Common myeloid progenitor, CD34-positive (primary cell): ENCODE measurements at places on chromosomes 7 and 10.

DNA sequence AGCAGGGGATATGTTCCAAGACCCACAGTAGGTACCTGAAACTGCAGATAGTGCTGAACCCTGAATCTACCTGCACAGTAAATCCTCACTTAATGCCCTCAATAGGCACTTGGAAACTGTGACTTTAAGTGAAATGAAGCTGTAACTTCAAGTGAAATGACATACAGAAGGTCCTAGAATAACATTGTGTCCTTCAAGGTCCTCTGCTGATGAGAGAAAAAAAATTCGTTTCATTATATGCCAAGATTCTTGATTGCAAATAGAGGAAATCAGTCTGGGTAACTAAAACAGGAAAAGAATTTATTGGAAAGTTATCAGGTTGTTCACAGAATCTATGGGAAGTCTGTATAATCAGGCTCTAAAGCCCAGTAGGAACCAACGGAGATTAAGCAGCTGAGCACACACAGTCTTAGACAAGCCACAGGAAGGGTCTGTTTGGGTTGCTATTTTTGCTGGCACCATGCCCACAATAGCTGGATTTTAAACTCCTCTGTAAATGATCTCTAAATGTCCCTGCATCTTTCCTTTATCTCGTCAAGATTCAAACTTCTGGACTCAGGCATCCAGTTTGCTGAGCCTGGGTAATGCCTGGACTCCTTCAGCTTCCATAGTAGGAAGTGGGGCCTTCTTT, 57.5 kb downstream of the EXOC4 start:
- no peak for DNase-seq

GRCh38 chr10:28179006-28179742, 123.7 kb downstream of the MPP7 start:
- peak; percentile 74 for DNase-seq

DNA sequence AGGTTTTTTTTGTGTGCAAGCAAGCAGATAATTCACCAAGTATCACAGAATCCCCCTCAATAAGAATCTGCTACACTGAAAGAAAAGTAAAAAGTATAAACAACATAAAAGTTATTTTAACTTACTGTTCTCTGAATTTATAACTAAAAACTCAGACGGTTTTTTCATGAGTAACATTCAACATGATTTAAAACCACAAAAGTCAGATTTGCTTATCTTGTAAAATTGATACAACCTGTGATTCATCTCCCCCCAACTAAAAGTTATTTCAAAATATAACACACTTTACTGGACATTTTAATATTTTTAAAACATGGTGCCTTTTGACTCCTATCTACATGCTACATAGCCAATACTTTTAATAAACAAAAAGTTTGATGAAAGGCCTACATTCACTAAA, 32.8 kb downstream of the TSPAN12 start:
- no peak for DNase-seq

- no peak for DNase-seq
Observed at GRCh38 chr10:121002586-121003205, 151.5 kb downstream of the WDR11 start.

- no peak for DNase-seq
Observed at GRCh38 chr10:62048470-62048869, 147.0 kb downstream of the ARID5B start.

GRCh38 chr7:94188350-94188749, 184.2 kb upstream of the BET1 start:
- no peak for DNase-seq

- no peak for DNase-seq
Observed at GRCh38 chr7:22066522-22066921, 120.8 kb upstream of the CDCA7L start.

- no peak for DNase-seq
Observed at GRCh38 chr7:116356979-116357378, 142.6 kb upstream of the CAV2 start.

- no peak for DNase-seq
Observed at GRCh38 chr7:125908711-125909110, 979.1 kb upstream of the POT1 start.

- DNase-seq = no peak
Observed at GRCh38 chr10:103724771-103725170, 130.6 kb downstream of the SH3PXD2A start.

- DNase-seq = peak; percentile 70
Observed at GRCh38 chr7:16431646-16432424, 10.5 kb upstream of the CRPPA start.

- DNase-seq = no peak
Observed at GRCh38 chr10:110395350-110396283, 90.9 kb upstream of the SMNDC1 start.

- DNase-seq = no peak
Observed at GRCh38 chr7:16063716-16064675, 357.3 kb downstream of the CRPPA start.

DNA sequence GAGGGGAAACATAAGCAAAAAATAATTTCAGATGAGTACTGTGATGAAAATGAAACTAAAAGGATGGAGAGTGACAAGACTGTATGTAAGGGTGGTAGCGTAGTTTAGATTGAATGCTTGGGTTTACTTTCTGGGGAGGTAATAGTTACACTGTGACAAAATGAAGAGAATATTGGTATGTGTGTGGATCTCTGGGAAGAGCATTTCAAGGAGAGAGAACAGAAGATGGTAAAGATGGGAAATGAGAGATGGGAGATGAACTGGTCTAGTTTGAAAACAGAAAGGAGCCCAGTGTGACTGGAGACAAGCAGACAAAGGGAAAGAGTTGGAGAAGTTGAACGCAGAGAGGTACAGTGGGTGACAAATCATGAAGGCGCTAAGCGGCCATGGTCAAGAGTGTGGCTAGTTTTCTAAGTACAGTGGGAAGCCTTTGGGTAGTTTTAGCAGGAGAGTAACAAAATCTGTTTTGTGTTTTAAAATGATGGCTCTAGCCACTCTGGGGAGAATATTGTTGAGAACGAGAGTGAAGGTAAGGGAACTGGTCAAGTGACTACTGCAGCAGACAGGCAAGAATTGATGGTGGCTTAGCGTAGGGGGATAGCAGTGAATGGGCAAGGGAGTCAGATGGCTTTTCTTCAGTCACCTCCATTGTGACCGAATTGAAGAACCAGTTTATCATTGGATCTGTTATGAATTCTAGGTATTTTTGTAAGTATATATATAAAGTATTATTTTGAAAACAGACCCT, 22.6 kb downstream of the PALS2 start:
- DNase-seq = peak; percentile 65

DNA sequence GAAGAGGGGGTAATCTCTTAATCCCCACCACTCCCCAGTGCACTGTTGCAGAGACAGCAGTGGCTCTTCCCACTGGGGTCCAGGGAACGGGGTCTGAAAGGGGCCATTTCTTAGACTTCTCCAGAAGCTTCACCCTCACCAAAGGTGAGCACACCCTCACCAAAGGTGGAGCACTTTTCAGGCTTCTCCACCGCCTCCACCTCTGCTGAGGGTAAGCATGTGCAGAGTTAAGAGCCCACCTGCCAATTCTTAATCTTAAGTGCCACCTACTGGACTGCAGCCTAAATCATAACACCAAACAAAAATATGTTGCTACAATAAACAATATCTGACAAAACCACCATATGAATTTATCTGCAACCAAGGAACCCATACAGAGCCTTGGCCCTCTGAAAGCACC, 27.0 kb downstream of the SNX13 start:
- no peak for DNase-seq

DNA sequence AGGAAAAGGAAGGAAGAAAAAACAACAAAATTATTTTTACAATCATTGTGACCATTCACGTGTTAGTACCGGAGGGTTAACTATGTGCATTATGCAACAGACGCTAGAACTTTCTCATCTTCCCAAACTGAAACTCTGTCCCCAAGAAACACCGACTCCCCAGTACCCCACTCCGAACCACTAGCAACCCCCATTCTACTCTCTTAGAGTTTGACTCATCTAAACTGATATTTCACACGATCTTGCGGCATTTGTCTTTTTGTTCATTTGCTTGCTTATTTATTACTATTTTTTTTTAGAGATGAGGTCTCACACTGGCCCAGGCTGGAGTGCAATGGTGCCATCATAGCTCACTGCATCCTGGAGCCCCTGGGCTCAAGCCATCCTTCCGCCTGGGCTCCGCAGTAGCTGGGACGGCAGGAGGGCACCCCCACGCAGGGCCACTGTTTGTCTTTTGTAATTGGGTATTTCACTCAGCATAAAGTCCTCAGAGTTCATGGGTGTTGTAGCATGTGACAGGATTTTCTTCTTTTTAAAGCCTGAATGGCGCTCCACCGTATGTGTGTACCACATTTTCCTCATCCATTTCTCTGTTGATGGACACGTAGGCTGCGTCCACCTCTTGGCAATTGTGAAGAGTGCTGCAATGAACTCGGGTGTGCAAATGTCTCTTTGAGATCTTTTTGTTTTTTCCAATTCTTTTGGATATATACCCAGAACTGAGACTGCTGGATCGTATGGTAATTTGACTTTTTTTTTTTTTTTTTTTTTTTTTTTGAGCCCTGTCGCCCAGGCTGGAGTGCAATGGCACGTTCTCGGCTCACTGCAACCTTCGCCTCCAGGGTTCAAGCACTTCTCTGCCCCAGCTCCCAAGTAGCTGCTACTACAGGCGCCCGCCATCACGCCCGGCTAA, 9.5 kb downstream of the MNX1 start:
- DNase-seq = no peak

DNA sequence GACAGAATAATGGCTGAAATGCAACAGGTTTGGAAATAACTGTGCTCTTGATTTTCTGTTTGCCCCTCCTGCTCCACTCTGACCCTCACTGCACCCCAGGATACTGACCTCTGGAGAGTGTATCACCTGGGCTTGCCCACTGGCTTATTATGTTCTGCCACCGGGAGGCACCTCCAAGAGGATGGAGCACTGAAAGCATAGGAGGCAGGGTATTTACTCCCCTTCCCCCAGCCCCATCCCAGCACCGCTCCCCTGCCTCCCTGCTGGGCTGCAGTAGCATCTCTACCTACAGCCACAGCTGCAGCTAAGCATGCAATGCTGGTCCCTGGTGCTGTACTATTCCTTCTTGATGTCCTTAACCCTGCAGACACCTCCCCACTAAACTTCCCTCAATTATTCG, 26.4 kb downstream of the RAB11FIP2 start:
- no peak for DNase-seq

DNA sequence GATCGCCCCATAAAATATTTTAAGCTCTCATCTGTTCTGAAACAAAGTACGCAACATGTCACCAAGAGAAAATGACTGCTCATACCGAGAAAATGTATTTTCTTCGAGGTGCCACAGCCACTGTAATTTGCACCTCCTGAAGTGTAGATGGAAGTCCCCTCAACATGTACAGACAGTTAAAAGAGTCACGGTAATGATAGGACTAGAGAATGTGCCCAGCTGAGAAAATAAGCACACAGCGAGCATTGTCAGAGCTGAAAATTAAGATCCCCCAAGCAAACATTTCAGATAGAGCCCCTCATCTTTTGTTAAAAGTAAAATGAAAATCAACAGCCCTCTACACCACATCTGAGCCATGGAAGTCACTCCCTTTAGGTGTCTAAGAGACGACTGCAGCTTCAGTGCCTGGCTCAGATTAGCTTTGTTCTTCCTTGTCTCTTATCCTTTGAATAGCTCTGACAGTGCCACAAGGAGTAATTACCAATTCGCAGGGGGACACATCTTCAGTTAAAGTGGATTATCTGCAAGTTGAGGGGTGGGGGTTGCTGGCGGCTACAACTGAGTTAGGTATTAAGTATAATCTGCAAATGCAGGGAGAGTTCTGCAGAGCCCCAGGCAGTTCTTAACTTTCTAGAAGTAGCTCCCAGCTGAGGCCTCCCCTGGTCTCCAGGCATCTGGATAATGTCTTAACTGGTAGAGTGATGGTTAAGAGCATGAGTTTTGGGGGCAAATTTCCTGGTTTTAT, 222.7 kb upstream of the C7orf33 start:
- no peak for DNase-seq

DNA sequence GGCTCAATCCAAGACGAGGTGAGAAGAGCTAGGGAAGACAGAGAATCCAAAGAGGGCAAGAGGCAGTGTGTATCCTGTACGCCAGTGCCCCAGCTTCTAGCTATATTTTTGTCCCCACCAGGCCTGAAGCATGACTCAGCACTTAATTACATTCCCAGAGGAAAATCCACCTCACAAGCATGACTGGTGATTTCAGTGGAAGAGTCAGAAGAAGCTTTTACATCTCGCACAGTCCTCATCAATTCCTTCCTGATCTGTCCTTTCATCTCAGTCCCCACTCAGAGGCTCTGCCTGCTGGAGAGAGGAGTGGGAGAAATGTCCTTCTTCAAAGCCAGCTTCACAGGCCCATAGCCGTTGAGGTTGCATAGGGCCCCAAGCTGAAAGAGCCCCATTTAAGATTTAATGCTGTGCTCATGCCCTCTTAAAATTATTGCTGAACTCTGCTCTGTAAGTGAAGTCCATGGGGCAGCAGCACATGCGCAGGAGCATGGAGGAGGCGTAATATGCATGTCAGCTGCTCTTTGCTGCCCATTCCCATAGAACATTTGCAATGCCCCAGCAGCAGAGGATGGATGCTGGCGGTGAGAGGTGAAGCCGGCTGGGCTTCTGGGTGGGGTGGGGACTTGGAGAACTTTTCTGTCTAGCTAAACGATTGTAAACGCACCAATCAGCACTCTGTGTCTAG, 39.0 kb upstream of the AOAH start:
- no peak for DNase-seq

DNA sequence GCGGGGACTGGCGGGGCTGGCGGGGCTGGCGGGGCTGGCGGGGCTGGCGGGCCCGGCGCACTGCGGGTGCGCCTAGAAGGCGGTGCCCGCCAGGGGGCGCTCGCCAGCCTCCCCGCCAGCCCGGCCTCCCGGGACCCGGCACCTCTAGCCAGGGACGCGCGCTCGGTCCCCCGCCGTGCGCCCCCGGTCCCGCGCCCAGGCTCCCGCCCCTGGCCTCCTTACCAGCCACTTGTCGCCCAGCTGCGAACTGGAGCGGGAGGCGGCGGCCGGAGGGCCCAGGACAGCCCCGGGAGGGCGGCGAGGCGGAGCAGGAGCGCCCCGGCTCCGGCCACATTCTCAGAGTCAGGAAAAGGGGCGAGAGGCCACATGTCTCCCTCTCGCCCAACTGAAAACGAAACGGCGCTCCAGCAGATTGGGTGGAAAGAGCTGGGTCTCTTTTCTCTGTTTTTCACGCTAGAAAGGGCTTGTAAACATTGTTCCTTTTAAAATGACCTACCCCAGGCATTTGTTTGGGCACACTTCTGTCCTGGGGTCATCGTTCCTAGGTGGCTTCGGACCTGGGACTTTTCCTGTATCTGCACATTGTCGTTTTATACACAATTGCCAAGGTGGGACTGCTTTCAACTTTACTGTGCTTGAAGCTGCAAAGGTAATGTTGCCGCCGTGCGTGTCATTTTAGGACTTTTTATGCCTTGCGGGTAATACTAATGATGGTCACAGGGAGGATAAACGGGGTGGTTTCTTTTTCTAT, 378 bp upstream of the PRKCQ start:
- peak; percentile 88 for DNase-seq

- no peak for DNase-seq
Observed at GRCh38 chr10:37619336-37619735, 238.1 kb downstream of the ZNF248 start.

GRCh38 chr10:11208908-11209829, 191.5 kb downstream of the CELF2 start:
- peak; percentile 70 for DNase-seq
